ENCODE measurements at places on chromosomes 6 and 20.

GRCh38 chr6:54335871-54336270 lies 27.6 kb downstream of the TINAG start:
- DNase-seq = no peak

DNA sequence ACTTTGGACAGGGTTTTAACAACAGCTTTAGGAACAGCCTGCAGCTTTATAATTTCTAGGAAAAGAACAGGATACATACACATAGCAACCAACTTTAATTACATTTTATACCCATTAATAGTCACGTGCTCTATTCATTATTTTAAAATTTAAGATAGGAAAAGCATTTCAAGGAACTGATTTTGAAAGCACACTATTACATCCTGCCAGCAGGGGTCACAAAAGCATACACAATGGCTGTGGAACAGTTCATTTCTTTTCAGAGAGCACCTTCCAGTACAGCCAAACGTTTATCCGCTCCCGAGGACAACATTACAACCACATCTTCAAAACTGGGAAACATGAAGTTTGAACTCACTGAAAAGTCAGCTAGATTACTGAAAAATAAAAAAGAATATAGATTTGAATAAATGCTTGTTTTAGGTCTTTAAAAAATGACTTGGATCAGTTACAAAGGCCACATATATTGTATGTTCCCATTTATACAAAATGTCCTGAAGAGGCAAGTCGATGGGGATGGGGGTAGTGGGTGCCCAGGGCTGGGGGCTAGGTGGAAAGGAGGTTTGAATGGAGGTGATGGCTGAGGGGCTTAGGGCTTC lies 104.6 kb upstream of the EXOC2 start:
- DNase-seq = no peak

DNA sequence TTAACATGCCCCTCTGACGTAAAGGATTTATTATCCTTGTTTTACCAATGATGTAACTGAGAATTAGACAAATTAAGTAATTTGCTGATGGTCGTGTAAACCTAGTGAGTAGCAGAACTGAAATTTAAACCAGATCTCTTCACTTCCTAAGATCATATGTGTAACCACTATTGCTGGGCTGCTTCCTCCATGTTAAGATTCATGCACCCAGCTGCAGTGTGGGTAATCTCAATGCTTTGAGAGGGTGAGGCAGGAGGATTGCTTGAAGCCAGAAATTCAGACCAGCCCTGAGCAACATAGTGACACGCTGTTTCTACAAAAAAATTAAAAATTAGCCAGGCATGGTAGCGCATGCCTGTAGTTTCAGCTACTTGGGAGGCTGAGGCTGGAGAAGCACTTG lies 97.9 kb downstream of the L3MBTL3 start:
- DNase-seq = no peak

- DNase-seq = no peak
Measured at GRCh38 chr20:33309631-33310030, 26.6 kb downstream of the BPIFB1 start.

DNA sequence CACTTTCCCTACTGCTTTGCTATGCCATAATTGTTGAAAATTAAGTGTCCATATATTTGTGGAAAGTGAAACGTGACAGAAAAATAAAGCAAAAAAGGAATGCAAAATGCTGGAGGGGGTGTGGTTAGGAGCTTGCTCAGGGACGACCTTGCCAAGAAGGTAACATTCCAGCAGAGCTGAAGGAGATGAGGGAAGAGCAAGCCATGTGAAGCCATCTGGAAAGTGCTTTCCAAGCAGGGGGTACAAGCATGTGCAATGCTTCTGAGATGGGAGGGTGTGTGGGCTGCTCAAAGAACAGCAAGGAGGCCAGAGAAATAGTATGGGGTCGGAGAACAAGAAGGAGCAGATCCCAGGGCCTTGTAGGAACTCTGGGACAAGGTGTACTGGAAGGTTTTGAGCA lies 161.7 kb downstream of the ISM1 start:
- no peak for DNase-seq

DNA sequence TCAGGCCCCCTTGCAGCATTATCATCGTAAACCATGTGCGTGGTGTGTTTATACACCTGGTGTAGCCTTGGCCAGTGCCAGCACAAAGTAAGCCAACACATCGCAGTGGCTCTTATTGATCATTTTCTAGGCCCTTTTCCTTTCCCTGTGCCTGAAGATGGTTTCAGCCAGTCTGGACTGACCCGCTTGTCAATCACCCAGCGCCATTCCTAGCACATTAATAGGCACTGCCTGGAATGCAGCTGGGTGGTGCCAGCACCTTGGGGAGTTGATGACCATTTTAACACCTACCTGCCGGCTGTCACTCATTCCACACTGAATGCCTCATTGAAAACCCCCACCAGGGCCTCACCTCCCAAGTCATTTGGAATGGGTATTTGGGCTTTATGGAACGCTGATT lies 4.9 kb upstream of the UQCC2 start:
- no peak for DNase-seq

GRCh38 chr20:8386991-8387390 lies 254.9 kb downstream of the PLCB1 start:
- no peak for DNase-seq

GRCh38 chr6:129525055-129525454 lies 184.9 kb downstream of the ARHGAP18 start:
- no peak for DNase-seq

DNA sequence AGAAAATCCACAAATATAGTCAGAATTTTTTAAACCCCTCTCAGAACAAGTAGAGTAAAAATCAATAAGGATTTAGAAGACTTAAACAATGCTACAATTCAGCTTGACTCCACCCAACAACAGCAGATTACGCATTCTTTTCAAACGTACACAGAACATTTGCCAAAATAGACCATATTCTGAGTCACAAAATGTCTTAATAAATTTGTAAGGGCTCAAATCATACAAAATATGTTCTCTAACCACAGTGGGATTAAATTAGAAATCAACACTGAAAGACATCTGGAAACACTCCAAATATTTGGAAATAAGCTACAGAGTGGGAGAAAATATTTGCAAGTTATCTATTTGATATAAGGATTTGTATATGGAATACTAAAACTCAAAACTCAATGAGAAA lies 164.2 kb upstream of the AKAP12 start:
- no peak for DNase-seq

GRCh38 chr6:108068618-108069017 lies 5.9 kb downstream of the OSTM1 start:
- no peak for DNase-seq

DNA sequence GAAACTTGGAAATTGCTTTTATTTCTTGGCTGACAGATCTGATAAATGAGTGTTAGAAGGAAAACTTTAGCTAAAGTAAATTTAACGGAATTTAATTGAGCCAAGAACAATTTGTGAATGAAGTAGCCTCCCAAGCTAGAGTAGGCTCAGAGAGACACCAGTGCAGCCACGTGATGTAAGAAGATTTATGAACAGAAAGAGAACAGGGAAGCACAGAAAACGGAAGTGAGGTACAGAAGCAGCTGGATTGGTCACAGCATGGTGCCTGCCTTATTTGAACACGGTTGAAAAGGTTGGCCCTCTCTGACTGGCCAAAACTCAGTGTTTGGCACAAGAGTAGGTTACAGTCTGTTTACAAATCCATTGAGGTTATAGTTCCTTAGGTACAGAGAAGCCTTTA lies 29.5 kb upstream of the IFNGR1 start:
- no peak for DNase-seq

- DNase-seq = no peak
Measured at GRCh38 chr6:5552243-5552642, 290.9 kb downstream of the FARS2 start.

GRCh38 chr20:574297-574942 lies 30.8 kb upstream of the CSNK2A1 start:
- DNase-seq = no peak

DNA sequence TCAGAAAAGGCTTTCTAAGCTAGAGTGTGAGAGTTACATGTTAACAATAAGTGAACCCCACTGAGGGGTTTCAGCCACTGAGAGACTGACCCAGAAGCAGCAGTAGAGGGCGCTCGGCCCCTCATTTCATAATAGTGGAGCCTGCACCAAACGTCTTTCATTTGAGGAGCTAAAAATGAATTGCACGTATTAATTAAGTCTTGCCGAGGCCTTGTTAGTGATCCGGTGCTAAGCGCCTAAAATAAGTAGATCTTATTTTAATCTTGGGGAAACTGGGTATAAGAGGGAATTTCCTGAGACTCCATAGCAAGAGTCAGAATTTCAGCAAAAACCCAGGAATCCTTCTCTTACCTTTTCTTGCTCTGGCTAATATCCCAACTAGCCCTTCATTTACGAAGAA lies 209.7 kb downstream of the FARS2 start:
- no peak for DNase-seq

DNA sequence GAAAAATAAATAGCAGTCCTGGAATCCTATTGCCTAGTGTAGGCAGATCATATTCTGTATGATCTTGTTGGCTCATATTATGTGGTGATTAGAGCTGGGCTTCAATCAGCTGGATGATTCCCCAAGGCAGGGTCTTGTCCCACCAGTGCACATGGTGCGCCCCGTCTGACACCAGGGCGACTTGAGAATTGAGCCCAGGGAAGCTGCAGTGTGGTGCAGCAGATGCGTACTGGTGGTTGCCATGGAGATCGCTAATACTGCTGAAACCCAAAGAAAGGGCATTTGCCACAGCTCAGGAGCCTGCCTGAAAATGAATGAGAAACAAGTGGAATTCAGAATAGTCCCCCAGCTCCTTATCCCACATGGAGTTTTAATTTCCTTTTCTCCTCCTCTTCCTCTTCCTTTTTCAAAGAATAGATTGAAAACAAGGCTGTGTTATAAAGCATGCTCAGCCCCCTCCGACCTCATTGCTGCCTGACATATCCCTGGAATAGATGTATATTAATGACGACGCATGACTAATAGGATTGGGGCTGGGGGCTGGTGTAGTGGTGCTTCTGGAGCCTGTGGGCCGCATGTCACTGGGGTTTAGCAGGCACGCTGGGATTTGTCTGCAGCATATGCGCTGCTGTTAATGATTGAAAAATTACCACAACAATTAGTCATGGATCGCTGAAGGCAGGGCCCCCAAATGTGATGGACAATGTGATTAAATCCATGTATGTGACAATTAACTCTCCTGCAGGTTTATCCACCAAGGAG lies 210.5 kb downstream of the FARS2 start:
- no peak for DNase-seq

DNA sequence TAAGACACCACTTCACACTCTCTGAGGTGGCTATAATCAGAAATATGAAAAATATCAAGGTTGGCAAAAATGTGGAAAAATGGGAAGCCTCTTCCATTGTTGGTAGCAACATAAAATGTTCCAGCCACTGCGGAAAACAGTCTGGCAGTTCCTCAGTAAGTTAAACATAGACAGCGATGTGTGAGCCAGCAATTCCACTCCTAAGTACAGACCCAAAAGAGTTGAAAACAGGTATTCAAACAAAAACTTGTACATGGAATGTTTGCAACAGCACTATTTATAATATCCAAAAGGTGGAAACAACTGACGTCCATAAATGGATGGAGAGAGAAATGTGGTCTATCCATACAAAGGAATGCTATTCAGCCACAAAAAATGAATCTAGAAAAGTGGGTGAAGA lies 7.4 kb upstream of the PPDPF start:
- no peak for DNase-seq

- no peak for DNase-seq
Measured at GRCh38 chr6:56541030-56541600, 101.6 kb downstream of the DST start.

GRCh38 chr6:30145818-30146217 lies 9.9 kb downstream of the TRIM40 start:
- no peak for DNase-seq

DNA sequence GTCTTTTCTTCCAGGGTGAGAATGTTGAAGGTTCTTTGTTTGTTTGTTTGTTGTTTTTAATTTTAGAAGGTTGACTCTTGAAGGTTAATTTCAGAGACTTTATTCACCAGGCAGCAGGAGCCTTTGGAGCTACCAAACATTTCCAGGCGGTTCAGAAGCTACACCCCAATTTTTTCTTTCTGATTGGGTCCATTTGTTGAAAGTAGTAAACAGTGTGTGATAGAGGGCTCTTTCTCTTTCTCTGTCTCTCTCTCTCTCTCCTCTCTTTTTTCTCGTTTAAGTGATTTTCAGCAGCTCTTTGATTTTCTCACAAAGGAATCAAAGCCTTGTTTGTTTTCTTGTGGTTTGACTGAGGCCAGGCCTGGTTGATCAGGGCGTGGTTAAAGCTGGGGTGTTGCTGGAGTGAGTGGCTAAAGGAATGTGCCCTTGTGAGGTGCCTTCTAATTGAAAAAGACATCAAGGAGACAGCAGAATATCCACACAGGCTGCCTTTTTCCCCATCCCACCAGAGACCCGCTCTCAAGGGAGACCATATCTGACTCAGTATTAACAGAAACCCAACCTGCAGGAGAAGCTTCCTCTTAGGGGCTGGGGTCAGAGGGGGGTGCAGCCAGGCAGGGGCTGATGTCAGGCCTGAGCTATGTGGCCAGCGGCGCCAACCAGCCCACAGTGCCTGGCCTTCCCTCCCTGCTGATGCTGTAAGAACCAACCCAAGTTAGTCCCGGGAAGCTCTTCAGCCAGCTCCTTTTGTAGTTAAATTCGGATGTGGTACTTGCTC lies 40.4 kb upstream of the NAA20 start:
- no peak for DNase-seq

DNA sequence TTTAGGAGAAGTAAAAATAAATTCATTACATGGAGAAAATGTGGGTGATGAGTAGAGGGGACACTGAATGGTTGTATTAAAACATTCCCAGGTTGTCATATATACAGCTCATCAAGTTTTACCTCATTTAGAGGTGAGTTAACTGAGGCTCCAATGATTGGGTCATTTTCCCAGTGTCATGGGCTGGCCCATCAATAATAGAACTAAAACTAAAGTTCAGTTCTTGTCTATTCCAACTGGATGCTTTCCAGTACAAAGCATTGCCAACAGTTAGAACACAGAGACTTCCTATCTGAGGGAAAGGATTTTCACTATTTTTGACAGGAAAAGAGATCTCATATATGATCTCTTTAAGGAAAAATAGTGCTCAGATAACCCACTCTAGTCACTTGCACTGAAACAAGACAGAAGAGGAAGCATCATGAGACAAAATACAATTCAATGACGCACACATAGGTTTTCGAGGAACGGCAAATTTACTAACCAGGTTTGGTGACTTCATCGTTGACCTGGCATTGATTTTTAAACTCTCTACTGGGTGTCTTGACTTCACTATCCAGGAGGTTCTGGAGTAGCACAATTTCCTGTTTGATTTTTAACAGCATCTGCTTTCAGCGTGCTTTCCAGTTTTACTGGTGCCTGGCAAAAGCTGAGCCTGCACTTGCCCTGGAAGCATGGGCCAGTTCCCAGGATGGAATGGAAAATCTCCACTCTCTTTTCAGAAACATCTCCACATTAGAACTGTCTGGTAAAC lies 195.5 kb upstream of the FBXL4 start:
- no peak for DNase-seq

GRCh38 chr6:12129523-12129922 lies 117.4 kb downstream of the HIVEP1 start:
- DNase-seq = no peak

- DNase-seq = no peak
Measured at GRCh38 chr6:54681987-54682386, 164.6 kb upstream of the FAM83B start.

GRCh38 chr20:36031806-36032205 lies 63.4 kb downstream of the CNBD2 start:
- DNase-seq = no peak

Data from esophagus squamous epithelium (tissue), 5 donors.